Liver (tissue), 10 donors: ENCODE measurements at places on chromosomes 2 and 18. TPM values are rescaled to one million over a fixed set of nuclear protein-coding genes. Genes with fewer than 3 reads are reported as not detected.

- H3K36me3 ChIP-seq = peaks cover 3% of the 10 kb centered on the region
- H3K27ac ChIP-seq = no peak overlapping the region
- no peaks in the 10 kb centered on the region for H3K4me1 ChIP-seq
- H3K4me3 ChIP-seq = no peak overlapping the region
- no peaks in the 10 kb centered on the region for H3K27me3 ChIP-seq
These were observed 59.5 kb upstream of the LYPD1 start for GRCh38 chr2:132729522-132729921.

DNA sequence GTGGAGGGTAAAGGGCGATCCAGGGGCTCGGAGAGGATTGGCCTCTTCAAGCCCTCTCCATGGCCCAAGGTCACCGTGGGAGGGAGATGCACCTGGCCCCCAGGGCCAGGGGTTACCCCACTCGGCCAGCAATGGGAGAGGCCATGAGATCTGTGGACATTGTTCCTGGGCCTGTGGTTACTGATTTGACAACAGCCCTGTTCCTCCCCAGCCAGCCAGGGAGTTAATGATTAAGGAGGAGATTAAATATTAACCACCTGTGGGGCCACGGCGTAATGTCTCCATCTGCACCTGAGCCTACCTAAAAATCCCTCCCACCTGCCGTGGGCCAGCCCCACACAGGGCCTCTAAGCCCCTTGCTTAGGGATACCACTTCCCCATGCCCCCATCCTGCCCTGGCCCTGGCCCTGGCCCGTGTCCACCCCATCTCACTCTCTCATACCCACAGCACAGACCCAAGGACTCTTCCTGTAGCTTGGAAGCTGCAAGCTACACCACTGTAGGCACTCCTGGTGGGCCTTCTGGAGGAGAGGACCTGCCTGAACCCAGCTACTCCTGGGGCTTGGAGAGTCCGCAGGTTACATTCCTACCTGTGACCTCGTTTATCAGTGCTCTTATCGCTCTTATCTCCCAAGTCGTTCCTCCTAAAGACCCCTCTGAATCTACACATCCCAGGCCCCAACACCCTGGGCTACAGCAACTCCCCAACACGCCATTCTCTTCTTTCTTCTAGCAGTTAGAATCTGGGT is 32.1 kb downstream of the ZFP36L2 start:
- H3K36me3 ChIP-seq = no peaks in the 10 kb centered on the region
- peaks cover 31% of the 10 kb centered on the region for H3K4me1 ChIP-seq
- H3K4me3 ChIP-seq = no peak overlapping the region
- H3K27ac ChIP-seq = peak overlapping the region; percentile 61

DNA sequence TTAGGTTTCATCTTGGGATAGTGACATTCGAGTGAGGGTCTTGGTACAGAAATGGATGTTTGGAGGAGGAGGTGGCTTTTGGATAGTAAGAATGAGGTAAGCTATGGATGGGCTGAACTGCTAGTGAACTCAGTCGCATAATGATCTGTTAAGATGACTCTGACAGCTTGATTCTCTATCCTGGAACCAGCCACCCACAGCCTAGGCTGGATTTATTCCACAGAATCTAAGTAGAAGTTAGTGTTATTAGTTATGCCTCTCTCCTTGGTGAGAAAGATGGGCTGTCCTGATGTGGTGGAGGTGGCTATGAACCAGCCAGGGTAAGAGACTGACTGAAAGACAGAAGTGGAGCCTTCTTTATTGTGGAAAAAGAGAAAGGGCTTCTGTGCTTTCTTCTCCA is 22.4 kb downstream of the IL36A start:
- H3K4me1 ChIP-seq = no peaks in the 10 kb centered on the region
- no peak overlapping the region for H3K4me3 ChIP-seq
- H3K27ac ChIP-seq = no peak overlapping the region
- H3K27me3 ChIP-seq = no peaks in the 10 kb centered on the region

- peaks cover 6% of the 10 kb centered on the region for H3K27me3 ChIP-seq
- no peak for DNase-seq
- H3K36me3 ChIP-seq = no peaks in the 10 kb centered on the region
- no peak overlapping the region for H3K4me3 ChIP-seq
- no peak overlapping the region for H3K27ac ChIP-seq
These were observed 182.2 kb upstream of the ATP5MC3 start for GRCh38 chr2:175363699-175364098.

- DNase-seq = no peak
- H3K4me1 ChIP-seq = no peaks in the 10 kb centered on the region
- no peaks in the 10 kb centered on the region for H3K36me3 ChIP-seq
- H3K27ac ChIP-seq = no peak overlapping the region
- no peaks in the 10 kb centered on the region for H3K27me3 ChIP-seq
- no peak overlapping the region for H3K4me3 ChIP-seq
These were observed 18.6 kb upstream of the PDE1A start for GRCh38 chr2:182445391-182445965.

DNA sequence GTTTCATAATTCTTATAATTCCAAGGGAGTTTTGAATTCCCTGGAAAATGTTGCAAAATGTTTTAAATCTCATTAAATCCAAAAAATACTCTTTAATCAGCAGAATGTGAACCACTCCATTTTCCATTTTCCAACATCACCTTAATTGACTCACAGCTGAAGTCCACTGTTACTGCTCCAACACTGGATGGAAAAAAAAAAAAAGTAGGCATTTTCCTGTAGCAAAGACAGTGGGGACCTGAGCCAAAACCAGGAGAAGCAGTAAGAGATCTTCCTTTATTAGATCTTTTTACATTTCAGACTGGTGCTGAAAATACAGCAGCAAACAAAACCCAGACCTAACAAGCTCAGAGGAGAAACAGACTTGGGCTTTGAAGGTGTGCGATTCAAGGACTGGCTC is 62.4 kb upstream of the SPATS2L start:
- DNase-seq = no peak
- no peaks in the 10 kb centered on the region for H3K36me3 ChIP-seq
- H3K4me1 ChIP-seq = no peaks in the 10 kb centered on the region
- H3K27ac ChIP-seq = no peak overlapping the region
- no peaks in the 10 kb centered on the region for H3K27me3 ChIP-seq
- H3K4me3 ChIP-seq = no peak overlapping the region

DNA sequence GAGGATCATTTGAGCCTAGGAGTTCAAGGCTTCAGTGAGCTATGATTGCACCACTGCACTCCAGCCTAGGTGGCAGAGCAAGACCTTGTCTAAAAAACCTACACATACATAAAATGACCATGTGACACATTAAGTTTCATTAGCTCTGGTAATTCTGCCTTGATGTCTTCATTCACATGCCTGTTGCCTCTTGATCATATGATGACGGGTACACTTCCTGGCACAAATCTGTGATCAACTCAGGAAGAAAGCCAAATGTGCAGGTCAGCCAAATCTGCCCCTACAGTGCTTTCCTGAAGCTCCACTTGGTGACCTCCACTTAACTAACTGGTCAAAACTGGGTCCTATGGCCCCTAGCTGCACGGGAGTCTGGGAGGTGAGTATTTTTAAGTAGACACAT is 54.4 kb upstream of the B3GNT7 start:
- no peak overlapping the region for H3K4me3 ChIP-seq
- no peaks in the 10 kb centered on the region for H3K27me3 ChIP-seq
- no peak for DNase-seq
- no peaks in the 10 kb centered on the region for H3K36me3 ChIP-seq

DNA sequence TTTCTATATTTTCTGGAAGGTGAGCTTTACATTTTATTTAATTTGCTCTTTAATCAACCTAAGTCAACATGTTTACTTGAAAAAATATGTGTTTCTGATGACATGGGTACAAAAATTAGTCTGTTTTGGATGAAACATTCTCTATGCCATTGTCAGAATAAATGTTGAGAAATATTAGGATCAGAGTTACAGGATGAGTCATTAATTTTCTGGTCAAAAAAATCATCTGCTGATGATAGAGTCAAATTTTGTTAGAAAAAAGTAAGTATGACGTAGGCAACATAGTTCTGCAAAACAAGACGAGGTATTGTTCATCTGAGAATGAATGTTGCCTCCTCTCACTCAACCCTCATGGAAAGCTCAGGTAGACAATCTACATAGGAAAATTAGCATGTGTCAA is 107.6 kb upstream of the CAVIN2 start:
- H3K4me3 ChIP-seq = no peak overlapping the region
- no peak for DNase-seq
- no peaks in the 10 kb centered on the region for H3K27me3 ChIP-seq
- H3K4me1 ChIP-seq = no peaks in the 10 kb centered on the region
- no peaks in the 10 kb centered on the region for H3K36me3 ChIP-seq
- H3K27ac ChIP-seq = no peak overlapping the region

DNA sequence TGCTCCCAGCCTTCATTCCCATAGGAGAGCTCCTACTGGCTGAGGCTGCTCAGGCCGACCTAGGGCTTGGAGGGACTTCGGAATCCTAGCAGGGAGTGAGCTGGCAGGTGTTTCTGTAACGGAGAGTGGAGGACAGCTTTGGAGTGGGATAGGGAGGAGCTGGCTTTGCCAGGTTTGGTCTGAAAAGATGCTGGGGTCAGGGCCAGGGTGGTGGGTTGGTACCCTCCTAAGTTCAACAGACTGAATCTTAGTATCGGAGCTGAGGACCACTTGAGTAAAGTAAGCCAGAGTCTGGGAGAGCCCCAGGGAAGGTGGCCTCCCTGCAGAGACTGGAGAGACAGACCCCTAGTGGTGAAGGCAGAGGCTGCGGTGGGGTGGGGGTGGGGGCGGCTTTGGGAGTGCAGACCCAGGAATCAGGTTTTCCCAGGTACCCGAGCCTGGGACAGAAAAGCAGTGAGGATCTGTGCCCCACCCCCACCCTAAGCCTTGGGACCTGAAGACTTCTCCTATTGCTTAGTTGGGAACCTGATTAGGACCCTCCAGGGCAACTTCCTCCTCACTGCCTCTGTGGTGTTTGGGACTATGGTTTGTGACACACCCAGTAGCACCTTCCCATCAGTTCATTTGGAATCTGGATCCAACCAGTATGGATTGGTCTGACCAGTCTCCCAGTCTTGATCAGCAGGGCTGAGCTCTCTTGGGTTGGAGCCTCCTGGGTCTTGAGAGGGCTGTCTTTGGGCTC is 3.0 kb downstream of the CNNM4 start:
- H3K27ac ChIP-seq = no peak overlapping the region
- H3K36me3 ChIP-seq = no peaks in the 10 kb centered on the region
- no peak for DNase-seq
- H3K27me3 ChIP-seq = no peaks in the 10 kb centered on the region
- H3K4me3 ChIP-seq = peak overlapping the region; percentile 9
- peaks cover 52% of the 10 kb centered on the region for H3K4me1 ChIP-seq

DNA sequence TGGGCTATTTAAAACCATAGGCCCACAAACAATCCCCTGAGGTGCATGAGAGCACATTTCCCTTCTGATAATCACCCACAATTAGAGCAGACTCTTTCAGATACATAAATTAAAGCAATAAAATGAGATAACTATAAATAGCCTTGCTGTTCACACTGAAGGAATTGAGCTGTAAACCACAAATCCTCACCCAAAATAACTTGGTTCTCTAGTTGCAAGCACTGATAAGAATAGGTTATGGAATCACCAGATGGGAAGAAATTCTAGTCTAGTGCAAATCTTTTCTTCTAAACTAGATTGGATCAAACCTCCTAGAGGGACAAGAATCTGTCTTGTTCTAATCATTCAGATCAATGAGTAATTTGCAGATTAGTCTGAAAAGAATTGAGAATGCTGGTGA is 64.6 kb downstream of the NAB1 start:
- H3K4me3 ChIP-seq = no peak overlapping the region
- no peak overlapping the region for H3K27ac ChIP-seq
- H3K27me3 ChIP-seq = no peaks in the 10 kb centered on the region
- H3K36me3 ChIP-seq = no peaks in the 10 kb centered on the region
- no peaks in the 10 kb centered on the region for H3K4me1 ChIP-seq
- DNase-seq = no peak

GRCh38 chr18:36401462-36401861 is 103.9 kb downstream of the FHOD3 start:
- no peaks in the 10 kb centered on the region for H3K4me1 ChIP-seq
- H3K36me3 ChIP-seq = no peaks in the 10 kb centered on the region
- no peaks in the 10 kb centered on the region for H3K27me3 ChIP-seq
- H3K27ac ChIP-seq = no peak overlapping the region

GRCh38 chr2:86297382-86298147 is 39.9 kb downstream of the REEP1 start:
- H3K4me1 ChIP-seq = no peaks in the 10 kb centered on the region
- H3K27me3 ChIP-seq = no peaks in the 10 kb centered on the region
- H3K4me3 ChIP-seq = no peak overlapping the region
- H3K36me3 ChIP-seq = no peaks in the 10 kb centered on the region
- no peak for DNase-seq

DNA sequence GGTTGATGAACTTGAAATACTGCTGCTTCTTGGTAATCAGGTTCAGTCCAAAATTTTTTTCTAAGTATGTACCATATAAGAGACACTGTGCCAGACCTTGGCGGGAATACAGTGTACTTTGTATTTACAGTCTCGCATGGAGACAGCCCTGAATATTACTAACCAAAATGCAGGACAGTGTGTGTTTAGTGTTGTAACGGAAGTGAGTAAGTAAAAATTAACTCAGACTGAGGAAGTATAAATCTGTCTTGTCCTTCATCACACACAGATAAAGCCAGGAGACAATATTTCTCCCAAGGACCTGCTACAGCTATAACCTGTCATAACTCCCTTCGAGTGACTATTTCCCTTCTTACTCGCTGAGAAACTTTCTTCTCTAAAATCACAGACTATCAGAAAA is 76.9 kb downstream of the ACTR3 start:
- H3K36me3 ChIP-seq = no peaks in the 10 kb centered on the region
- H3K4me1 ChIP-seq = peaks cover 3% of the 10 kb centered on the region
- DNase-seq = no peak
- H3K27me3 ChIP-seq = no peaks in the 10 kb centered on the region
- no peak overlapping the region for H3K4me3 ChIP-seq
- H3K27ac ChIP-seq = no peak overlapping the region

- H3K36me3 ChIP-seq = no peaks in the 10 kb centered on the region
- no peak overlapping the region for H3K27ac ChIP-seq
- no peaks in the 10 kb centered on the region for H3K4me1 ChIP-seq
- DNase-seq = no peak
- no peaks in the 10 kb centered on the region for H3K27me3 ChIP-seq
- no peak overlapping the region for H3K4me3 ChIP-seq
These were observed 369.4 kb upstream of the SALL3 start for GRCh38 chr18:78610179-78610578.

- DNase-seq = no peak
- no peaks in the 10 kb centered on the region for H3K36me3 ChIP-seq
- H3K27ac ChIP-seq = no peak overlapping the region
- no peaks in the 10 kb centered on the region for H3K4me1 ChIP-seq
- H3K4me3 ChIP-seq = no peak overlapping the region
- H3K27me3 ChIP-seq = no peaks in the 10 kb centered on the region
These were observed 164.1 kb downstream of the FBXO15 start for GRCh38 chr18:73983496-73983895.

The EN1 gene
- not detected for total RNA-seq

The KCNG2 gene
- total RNA-seq = 0.23 TPM

The EIPR1 gene
- 11.9 TPM for total RNA-seq

The ZNF385B gene
- 3.2 TPM for total RNA-seq

The PTRHD1 gene
- 29.7 TPM for total RNA-seq

The KCNF1 gene
- total RNA-seq = not detected

The HDLBP gene
- 259 TPM for total RNA-seq

The TSPYL6 gene
- not detected for total RNA-seq

The HJURP gene
- 0.08 TPM for total RNA-seq

The REL gene
- total RNA-seq = 7.0 TPM

The DNAJC27 gene
- 5.1 TPM for total RNA-seq
